ENCODE measurements at places on chromosomes 2 and 18.
A peak's percentile ranks its signal among the peaks of the same experiment; 100 is the strongest.

GRCh38 chr2:63735931-63736330 is 105.8 kb upstream of the UGP2 start:
- no peak for DNase-seq

- DNase-seq: no peak
These were observed 23.0 kb downstream of the PTPN18 start for GRCh38 chr2:130378898-130379214.

- no peak for DNase-seq
These were observed 104.3 kb downstream of the PLB1 start for GRCh38 chr2:28600181-28600580.

DNA sequence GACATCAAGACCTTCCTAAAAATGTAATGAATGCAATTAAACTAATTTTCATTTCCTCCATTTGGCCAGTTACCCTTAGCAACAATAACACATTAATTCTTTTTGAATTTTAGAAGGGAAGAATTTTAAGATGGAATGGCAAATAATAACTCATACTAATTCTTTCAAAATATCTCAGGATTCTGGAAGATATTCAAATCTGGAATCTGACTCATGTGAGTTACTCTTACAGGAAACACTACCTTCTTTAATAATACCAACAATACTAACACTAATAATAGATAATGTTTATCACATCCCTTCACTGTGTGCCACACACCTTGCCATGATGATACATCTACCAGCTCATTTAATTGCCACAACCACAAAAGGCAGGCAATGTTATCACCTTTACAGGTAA is 46.4 kb downstream of the ZNF521 start:
- no peak for DNase-seq

GRCh38 chr2:85577386-85578242 is at the start of gene VAMP8:
VAMP8 (plus strand) TSS chr2:85577586; CDS start chr2:85577647, 61 bp downstream.
- peak; percentile 64 for DNase-seq

DNA sequence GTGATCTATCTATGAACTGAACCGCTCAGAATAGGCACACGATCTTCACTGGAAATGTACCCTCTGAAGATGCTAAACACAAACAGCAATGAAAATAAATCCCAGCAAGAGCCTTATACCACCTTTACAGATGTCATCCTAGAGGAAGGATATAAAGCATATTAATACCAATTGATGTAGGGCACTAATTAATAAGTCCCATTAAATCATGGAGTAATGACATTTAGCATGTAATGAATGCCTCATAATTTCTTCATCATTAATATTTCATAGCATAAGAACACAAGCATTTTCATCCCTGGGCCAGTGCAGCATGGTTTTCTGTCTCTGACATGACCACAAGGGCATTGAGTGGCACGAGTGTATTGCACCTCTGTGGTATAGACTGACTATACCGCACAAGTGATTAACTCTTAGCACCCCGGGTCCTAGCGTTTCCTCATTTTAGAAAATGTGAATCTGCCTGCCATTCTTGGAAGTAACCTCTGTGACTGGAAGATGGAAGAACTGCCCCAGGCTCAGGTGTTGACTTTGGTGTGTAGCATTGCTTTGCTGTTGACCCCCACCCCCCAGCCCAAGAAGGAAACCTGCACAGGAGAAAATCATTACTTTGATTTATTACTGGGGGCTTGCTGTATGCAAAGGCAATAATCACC is 1.4 kb upstream of the TMEM178A start:
- no peak for DNase-seq

DNA sequence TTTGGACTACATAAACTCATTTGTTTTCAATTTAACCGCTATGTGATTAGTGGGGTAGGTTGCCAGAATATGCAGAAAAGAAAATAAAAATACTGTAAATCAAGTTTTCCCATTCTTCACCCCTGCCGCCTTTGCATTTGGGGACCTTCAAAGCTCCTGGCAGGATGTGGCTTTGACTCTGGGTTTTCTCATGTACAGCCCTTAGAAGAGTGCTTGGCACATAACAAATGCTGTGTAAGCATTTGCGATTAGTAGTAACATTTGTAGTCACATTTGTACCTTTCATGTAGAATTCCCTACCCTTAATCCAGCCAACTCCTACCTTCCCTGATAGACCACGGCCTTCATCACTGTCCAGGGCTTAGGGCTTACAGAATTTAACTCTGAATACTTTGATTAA is 262.6 kb downstream of the MREG start:
- DNase-seq: no peak

GRCh38 chr2:67341012-67341318 is 56.2 kb upstream of the ETAA1 start:
- DNase-seq: no peak

GRCh38 chr2:215435280-215435869 is 493 bp downstream of the FN1 start:
- peak; percentile 6 for DNase-seq

DNA sequence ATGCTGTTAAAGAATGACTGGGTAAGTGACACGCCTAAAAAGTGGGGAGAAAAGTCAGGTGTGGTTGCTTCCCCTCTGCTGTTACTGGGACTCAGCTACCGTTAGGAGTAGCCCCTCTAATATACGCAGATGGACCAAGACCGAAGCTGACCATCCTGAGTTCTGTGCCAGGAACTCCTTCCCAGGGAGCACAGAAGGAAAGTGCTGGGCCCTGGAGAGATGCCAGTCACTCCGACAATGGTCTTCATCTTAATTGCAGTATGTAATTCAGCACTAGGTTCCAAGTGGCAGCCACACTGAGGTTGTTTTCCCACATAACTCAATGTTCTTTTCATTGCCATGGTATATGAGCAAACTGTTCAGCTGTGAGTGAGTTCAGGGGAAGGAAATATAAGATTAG is 19.6 kb upstream of the TMEM200C start:
- no peak for DNase-seq
